NB4 (cell line): ENCODE measurements at places on chromosomes 12 and 14.
A peak's percentile ranks its signal among the peaks of the same experiment; 100 is the strongest.

DNA sequence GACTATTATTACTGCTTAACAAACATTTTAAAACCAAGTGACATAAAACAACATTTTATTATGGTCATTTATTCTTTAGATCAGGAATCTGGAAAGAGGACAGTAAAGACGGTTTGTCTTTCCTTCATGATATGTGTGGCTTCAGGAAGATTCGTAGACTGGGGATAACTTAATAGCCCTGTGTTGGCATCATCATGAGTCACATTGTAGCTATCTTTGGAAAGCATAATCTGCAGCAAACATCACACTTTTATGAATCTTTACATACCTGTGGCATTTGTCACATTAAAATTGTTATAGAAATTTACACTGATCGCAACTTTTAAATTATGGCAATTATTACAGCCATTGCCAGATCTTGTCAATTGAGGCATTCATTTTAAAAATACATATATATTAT is 397.1 kb downstream of the NOVA1 start:
- DNase-seq, result no peak

DNA sequence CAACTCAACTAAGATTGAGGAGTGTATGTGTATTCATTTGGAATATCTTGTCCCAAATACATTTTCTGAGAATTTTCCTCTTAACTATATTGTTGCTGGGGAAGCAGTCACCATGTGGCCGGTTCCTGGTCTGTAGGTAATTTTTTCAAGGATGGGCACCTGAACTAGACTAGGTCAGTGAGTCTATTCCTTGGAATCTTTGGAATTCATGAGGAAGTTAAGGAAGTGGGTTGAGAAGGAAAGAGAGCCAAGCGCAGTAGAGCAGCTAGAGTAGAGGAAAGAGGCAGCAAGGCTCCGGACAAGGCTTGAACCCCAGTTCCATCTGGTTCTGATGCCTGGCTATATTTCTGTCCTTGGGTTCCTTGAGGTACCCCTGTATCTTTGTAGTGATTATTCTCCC is 183.7 kb downstream of the DACT1 start:
- DNase-seq, result no peak

DNA sequence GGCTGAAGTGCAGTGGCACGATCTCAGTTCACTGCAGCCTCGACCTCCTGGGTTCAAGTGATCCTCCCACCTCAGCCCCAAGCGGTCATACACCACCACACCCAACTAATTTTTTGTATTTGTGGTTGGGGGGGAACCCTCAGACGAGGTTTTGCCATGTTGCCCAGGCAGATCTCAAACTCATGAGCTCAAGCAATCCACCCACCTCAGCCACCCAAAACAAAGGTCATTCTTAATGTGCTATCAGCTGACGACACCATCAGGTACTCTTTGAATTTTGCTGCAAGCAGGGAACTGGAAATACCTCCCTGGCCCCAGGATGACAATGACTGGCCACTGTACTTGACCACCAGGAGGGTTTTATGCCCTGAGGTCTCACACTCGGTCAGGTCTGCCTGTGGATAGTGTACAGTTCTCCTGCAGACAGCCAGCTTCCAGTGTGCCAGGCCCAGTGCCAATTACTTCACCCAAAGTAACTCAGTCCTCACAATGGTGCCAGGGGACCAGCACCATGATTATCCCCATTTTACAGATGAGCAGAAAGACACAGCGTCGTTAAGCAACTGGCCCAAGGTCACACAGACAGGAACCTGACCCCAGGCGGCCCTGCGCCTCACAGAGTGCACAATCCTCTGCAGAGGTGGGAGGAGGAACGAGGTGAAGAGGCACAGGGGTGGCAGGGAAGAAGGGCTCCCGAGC is 42.9 kb downstream of the ITPK1 start:
- DNase-seq, result peak; percentile 36

DNA sequence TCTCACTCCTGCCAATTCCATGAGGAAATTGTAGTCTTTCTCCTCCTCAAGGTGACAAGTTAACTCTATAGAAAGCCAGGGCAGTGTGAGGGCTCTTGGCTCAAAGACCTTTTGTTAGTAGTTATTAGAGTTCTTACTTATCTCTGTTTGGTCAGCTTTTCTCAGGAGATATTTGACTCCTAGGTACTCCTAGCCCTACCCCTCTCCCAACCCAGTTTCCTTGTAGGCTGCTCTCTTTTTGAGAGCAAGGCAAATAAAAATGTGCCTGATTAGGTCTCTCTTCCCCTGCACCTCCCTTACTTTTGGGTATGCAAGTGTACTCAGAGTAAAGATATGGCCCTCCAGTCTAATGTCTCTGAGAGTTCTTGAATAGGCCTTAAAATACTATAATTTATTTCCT is 23.8 kb downstream of the BTG1 start:
- no peak for DNase-seq
